Small intestine (tissue), 16 donors: ENCODE measurements at places on chromosomes 1 and 21.

DNA sequence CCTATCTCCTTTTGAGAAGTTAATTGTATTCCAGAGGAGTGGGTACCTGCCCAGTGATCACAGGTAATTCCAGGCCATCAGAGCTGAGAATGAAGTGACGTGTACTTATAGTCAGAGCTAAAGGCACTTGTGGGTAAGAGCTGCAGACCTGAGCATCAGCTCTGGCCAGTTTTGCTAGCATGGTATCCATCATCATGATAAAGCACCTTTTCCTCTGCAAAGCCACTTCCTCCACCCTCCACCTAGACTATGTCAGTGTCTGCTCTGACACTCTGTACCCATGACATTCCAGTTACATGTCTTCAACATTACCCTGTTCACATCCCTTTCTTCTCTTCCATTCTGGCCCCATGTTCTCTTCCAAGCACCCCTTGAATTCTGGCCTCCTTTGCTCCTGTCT lies 157.3 kb downstream of the GRIK3 start:
- DNase-seq = no peak

DNA sequence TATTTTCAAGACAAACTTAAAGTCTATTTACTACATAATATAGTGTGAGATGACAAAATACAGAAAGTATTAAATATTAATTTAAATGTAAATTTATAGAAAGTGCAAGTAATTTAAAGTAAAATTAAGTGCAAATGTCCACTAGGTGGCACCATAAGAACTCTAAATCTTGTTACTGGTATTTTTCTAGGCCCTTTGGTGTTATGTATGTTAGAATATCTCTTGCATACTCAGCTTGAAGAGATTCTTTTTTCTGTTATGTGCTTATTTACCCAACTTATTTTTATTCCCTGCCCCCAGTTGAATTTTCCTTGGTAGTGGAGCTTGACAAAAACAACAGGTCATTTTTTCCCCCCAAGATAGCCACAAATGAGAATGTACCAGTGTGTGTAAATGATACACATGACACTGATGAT lies 71.5 kb downstream of the RPS6KC1 start:
- peak; percentile 52 for DNase-seq

DNA sequence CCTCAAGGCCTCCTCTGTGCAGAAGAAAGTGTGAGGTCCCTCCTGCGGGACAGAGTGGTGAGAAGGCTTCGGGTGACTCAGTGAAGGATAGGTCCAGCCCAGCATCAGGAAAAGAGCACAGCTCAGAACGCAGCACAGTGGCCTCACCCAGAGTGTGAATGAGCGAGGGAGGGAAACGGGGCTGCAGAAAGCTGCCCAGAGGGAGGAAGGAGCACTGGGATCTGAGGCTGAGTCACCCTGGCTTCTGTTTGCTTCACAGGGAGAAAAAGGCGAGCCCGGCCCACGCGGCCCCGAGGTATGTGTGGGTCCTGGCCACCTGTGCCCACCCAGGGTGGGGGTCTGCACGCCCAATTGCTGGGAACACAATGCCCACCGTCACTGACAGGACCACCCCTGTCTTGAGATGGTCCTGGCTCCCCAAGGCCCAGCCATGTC lies 24.3 kb downstream of the COL6A2 start:
- DNase-seq = no peak

DNA sequence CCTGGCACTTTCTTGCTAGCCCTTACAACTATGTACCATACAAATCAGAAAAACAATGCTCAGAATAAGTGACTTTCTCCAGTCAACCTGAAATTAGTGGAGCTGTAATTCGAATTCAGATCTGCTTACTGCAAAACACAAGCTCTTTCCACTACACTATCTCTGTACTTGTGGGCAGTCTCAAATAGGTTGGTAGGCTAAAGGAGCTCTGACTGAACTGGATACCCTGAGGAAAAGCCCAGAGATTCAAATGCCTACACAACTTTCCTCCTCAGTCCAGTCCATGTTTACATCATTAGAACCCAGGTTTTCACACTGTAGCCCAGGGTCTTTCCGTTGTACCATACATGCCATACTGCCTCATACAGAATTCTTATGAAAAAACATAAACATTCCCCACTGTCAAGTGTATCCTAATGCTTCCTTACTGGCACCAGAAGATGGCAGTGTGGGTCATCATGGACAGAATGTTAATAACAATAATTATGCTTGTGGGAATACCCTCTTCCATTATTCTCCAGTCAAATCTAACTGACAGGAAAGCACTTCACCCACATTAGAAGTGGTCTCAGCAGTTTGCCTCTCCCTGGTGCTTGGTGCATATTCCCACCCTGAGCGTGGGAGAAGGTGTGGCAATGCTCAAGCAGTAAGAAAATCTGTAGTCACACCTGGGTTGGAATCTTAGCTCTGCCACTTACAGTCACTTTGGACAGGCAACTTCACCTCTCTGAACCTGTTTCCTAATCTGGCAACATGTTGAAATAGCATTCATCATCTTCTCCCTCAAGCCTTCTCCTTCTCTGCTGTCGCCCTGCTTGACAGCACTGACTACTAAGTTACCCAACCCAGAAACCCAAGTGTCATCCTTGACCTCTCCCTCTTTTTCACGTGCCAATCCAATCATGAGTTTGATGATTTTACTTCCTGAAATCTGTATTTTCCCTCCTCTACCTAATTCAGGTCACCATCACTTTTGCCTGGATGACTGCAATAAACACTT lies 14.4 kb upstream of the ZFYVE9 start:
- peak; percentile 68 for DNase-seq

DNA sequence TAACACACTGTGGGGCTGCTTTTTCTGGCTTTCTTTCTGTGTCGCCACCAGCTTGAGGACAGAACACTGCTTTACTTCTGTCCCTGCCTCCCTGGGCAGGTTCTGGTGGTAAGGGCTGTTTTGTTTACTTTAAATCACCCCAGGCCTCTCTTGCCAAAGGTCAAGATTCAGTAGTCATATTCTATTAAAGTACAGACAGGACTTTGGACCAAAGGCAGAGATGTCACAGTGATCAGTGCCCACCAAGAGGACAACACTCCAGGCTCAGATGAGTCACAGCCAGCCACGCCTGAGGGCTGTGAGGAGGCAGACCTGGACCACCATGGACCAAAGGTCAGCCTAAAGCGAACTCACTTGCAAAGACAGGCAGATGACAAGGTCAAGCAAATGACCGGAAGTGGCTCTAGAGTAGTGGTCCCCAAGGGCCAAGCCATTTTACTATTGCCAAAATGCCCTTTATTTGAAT lies 200.0 kb downstream of the RHOU start:
- peak; percentile 88 for DNase-seq

- DNase-seq = no peak
These were observed 46.5 kb upstream of the LRRN2 start for GRCh38 chr1:204731985-204732575.

DNA sequence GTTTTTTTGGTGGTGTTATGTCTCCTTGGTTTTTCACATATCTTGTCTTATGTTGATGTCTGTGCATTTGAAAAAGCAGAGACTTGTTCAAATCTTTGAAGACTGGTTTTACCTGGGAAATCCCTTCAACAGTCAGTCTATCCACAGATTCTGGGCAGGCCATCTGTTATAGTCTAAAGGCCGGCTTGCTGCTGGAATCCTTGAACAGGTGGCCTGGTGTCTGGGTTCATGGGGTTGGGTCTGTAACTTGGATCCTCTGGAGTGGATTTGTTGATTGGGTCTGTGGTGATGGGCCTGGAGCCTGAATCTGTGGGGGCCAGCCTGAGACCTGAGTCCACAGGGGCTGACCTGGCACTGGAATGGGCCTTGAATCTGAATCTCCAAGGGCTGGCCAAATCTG lies 12.2 kb downstream of the LORICRIN start:
- DNase-seq = no peak

DNA sequence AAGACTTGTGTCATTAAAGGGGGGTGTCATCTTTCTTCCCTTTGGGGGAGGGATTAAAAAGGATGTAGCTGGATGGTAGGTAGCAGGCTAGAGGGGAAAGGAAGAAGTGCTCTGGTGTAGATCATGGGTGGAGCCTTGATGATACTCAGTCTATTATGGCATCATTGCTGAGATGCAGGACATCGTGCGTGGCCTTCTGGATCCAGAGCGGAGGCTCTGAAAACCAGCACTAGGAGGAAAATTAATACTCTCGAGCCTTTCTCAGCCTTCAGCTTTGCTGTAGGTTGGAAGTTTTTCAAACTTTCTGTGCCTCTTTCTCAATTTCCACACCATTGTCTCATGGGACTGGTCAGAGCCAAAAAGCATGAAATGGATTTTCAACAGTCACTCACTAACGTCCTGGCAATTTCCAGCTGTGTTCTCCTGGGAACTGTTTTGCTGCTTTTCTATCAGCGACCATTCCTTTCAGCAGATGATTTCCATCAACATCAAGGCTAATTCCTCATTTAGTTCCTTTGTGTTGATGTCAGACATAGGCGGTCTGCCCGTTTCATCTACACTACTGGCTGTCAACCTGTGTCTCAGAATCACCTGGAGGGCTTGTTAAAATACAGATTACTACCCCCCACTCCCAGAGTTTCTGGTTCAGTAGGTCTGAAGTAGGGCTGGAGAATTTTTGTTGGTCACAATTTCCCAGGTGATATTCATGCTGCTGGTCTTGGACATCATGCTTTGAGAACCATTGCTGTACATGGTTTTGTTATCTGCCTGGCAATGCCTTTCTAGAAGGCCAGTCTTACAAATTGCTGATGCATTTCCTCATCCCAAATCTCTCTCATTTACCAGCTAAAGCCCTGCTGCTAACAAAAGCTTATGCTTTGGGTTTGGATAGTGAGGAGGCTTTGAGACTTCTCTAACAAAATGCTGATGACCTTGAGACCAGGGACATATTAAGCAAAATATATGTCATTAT lies 7.7 kb downstream of the CACNA1E start:
- DNase-seq = no peak

DNA sequence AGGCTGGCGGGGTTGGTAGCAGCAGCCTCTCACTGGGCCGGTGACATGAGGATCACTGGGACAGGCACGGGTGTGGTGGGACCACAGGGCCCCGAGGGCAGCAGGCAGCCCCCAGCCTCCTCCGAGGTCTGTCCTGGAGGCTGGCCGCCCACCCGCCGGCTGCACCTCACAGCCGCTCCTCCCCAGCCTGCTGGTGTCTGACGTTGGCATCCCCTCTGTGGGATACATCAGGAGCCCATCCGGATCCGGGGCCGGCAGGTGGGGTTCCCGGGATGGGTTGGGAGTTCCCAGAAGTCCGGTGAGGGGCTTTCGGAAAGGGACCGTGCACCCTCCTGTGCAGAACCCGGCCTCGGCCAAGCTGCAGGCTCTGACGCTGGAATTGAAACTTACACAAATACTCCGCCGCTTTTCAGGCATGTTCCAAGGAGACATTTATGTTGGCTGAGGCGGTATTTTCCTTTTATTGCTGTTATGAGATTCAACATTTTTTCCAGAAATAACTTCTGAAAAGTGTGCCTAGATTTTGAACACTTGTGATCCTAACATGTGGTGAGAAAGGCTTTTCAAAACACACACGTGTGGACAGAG lies 142.1 kb upstream of the ARHGEF16 start:
- no peak for DNase-seq

DNA sequence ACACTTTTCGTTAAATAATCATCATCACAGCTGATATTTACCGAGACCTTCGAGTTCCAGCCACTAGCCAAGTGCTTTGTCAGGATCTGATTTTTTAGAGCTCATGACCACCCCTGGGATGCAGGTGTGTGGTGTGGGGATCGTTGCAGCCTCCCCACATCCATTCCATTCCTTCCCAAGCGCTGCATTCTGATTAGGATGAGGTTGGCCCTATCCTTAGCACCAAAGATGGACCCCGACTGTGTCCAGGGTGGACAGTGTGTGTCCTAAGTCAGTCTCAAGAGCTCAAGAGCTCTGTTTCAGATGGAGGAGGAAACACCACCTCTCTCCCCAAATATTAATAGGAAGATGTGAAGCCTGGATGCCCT lies 74.1 kb downstream of the PSMG1 start:
- no peak for DNase-seq
